ENCODE measurements at places on chromosomes 1 and 21. TPM values are rescaled to one million over a fixed set of nuclear protein-coding genes. Genes with fewer than 3 reads are reported as not detected.
A peak's percentile ranks its signal among the peaks of the same experiment; 100 is the strongest.

Gene SLFNL1
- total RNA-seq = 0.35 TPM

Gene GPR161
- total RNA-seq = 6.0 TPM

Gene DNM3
- total RNA-seq = 1.7 TPM

Gene KIFAP3
- 13.5 TPM for total RNA-seq

Gene IQGAP3
- 63.4 TPM for total RNA-seq

Gene HES4
- 41.8 TPM for total RNA-seq

Gene CRNN
- total RNA-seq = not detected

Gene DNAJC6
- total RNA-seq = 11.2 TPM

Gene FGR
- total RNA-seq = not detected

Gene OR14K1
- total RNA-seq = not detected

Gene KLHDC9
- 5.6 TPM for total RNA-seq

Gene LCE2B
- total RNA-seq = not detected

Gene PM20D1
- total RNA-seq = not detected

Gene PLA2G4A
- 3.3 TPM for total RNA-seq

Gene LY9
- total RNA-seq = 3.0 TPM

Gene FCGR3A
- not detected for total RNA-seq

GRCh38 chr1:27032119-27032461 is 19.4 kb upstream of the TENT5B start:
- peak overlapping the region; percentile 59 for H3K4me3 ChIP-seq
- H3K4me1 ChIP-seq = peaks cover 5% of the 10 kb centered on the region
- DNase-seq = no peak
- H3K27ac ChIP-seq = peak overlapping the region; percentile 81
- H3K36me3 ChIP-seq = no peaks in the 10 kb centered on the region

DNA sequence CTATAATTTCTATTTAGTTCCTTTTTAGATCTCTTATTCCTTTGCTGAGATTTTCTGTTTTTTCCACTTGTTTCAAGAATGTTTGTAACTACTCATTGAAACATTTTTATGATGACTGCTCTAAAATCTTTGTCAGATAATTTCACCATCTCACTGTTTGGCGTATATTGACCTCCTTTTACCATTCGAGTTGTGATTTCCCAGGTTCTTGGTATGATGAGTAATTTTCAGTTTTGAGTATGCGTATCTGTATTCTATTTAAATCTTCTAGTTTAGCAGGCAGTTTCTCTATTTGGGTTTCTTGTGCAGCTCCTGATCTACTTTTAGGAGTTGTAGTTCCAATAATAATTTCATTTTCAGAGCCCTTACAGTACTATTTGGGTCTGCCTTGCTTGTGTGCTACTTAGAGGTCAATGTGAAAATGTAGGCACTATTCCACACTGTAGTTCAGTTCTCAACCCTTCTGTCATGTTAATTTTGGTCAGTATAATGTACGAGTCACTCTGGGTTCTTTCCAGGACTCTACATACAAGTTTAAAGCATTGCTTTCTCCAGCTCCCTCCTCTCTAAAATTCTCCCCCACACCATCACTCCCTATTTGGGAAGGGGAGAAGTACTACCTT is 115.5 kb downstream of the ACBD6 start:
- no peak overlapping the region for H3K4me3 ChIP-seq
- no peak for DNase-seq
- no peak overlapping the region for H3K27ac ChIP-seq
- H3K36me3 ChIP-seq = no peaks in the 10 kb centered on the region
- H3K4me1 ChIP-seq = no peaks in the 10 kb centered on the region
- H3K27me3 ChIP-seq = no peaks in the 10 kb centered on the region

DNA sequence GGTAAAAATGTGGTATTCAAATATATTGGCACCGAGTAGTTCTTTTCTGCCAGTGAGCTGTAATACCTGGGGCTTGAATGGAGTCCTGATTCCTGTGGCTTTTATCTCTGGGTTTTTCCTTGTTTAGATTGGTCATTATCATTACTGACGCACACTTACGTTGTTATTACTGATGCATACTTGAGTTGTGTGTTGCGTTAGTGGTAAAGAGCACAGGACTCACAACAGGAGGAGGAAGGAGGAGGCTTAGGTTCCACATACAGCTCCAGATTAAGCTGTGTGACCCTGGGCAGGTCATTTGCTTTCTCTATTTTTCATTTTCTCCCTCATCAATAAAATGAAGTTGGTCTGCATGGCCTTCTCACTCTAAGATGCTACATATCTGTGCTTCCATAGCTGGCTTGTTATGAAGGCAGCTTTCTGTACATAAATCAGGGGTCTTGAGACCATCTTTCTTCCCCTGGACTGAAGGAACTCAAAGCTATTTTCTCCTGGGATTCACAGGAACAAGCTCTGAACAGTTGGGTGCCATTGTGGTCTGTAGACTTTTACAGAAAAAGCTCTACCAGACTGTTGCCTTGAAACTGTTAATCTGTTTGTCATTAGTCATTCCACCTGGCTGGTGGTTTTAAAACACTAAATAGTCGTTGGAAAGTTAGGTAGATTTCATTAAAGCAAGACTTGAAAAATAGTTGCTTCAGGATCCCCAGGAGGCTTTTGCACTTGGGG is 5.6 kb downstream of the ARID1A start:
- no peaks in the 10 kb centered on the region for H3K27me3 ChIP-seq
- H3K4me1 ChIP-seq = peaks cover 79% of the 10 kb centered on the region
- peak; percentile 57 for DNase-seq
- peak overlapping the region; percentile 67 for H3K4me3 ChIP-seq

DNA sequence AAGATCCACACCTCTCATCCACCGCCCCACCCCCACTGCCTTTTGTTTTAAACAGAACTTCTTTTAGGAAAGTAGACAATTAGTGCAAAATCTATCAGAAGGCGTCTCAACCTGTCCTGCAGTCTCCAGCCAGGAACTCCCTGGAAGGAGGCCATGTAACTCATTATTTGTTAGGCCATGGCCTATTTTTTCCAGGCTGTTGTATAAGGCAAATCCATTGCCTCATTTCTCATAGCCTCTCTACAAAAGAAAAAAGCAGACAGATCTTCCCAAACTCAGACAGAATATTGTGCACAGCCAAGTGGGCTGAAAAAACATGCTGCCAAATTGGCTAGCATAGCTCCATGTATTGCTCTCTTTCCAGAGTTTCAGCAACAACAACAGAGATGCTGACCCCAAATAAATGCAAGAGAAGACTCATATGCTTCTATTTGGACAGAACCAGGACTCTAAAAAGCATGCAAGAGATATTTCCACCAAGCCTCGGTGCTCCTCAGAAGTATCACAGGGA is 770.7 kb upstream of the CXADR start:
- no peaks in the 10 kb centered on the region for H3K4me1 ChIP-seq
- H3K36me3 ChIP-seq = no peaks in the 10 kb centered on the region
- no peak overlapping the region for H3K27ac ChIP-seq
- H3K27me3 ChIP-seq = no peaks in the 10 kb centered on the region

- peaks cover 32% of the 10 kb centered on the region for H3K4me1 ChIP-seq
- DNase-seq = no peak
- no peaks in the 10 kb centered on the region for H3K27me3 ChIP-seq
- no peak overlapping the region for H3K4me3 ChIP-seq
- H3K27ac ChIP-seq = no peak overlapping the region
- H3K36me3 ChIP-seq = no peaks in the 10 kb centered on the region
These were observed 42.9 kb upstream of the TARBP1 start for GRCh38 chr1:234521836-234522235.

GRCh38 chr1:76835203-76835602 is 32.1 kb upstream of the ST6GALNAC5 start:
- H3K36me3 ChIP-seq = no peaks in the 10 kb centered on the region
- H3K27ac ChIP-seq = no peak overlapping the region
- no peaks in the 10 kb centered on the region for H3K4me1 ChIP-seq
- no peak for DNase-seq

DNA sequence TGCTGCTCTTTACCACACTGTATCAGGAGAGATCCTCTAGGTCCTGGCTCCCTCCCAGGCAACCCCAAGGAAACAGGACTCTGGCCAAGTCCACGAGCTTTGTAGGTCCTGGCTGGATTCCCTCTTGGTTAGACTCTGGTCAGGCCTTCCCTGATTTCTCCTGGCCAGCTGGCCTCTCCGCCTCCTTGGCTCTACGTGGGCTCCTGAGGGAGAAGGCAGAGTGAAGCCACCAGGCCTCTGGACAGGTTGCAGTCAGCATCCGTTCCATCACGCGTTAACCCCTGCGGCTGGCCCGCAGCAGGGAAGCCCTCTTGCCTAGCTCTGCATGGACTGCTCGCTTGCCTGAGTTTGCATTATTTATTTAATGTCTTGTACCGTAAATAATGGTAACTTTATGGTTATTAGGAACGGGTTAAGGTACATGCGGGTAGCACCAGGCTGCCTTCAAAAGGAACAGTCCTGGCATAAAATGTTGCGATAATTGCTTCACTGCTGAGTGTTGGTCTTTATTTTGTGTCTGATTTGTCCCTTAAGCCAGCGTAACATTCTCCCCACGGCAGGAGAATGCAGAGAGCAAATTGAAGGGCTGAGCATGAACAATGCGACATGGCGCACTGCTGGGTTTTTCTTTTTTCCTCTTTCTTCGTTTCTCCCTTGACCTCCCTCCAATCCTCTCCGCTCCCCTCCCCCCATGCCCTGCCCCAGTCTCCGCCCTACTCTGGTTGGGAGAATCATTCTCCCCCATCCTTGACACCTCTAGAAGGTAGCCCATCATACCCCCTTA is 100.3 kb downstream of the RNF220 start:
- H3K36me3 ChIP-seq = no peaks in the 10 kb centered on the region
- no peak for DNase-seq
- no peaks in the 10 kb centered on the region for H3K27me3 ChIP-seq
- H3K27ac ChIP-seq = no peak overlapping the region

DNA sequence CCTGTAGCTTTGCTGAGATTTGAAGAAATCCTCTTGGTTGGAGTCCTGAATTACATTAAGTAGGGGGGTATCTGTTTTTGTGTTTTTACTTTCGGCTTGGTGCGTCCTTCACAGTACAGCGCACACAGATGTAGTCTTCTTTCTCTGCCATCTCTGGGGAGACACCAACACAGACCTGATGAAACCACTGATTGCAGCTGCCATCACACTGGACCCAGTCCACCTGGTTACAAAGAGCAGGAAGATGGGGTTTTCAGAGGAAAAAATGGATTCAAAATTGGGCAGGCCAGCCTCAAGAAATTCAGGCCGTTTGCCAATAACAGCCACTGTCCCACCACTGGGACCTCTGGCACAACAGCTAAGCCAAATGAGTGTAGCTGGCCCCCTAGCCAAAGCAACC is 18.7 kb upstream of the SYT2 start:
- H3K27me3 ChIP-seq = no peaks in the 10 kb centered on the region
- DNase-seq = no peak
- H3K4me1 ChIP-seq = no peaks in the 10 kb centered on the region
- H3K27ac ChIP-seq = no peak overlapping the region
- peaks cover 31% of the 10 kb centered on the region for H3K36me3 ChIP-seq

DNA sequence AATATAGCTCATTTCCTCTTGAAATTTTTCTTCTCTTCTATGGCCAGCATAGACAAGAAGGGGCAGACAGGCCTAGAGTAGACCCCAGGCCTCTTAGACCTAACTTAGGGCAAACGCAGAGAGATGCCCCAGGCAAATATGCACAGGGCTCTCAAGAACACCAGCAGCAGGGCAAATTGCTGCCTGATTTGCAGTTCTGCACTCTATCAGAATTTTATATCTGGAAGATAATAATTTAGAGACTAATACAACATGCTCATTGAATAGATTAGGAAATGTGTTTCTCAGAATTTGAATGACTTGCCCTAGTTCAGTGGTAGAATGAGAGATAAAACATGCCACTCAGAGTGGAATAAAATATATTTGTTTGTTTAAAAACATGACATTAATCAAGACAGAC is 200.4 kb upstream of the ADGRL2 start:
- no peak overlapping the region for H3K4me3 ChIP-seq
- no peaks in the 10 kb centered on the region for H3K4me1 ChIP-seq
- H3K27me3 ChIP-seq = no peaks in the 10 kb centered on the region
- no peaks in the 10 kb centered on the region for H3K36me3 ChIP-seq

- H3K36me3 ChIP-seq = no peaks in the 10 kb centered on the region
- no peaks in the 10 kb centered on the region for H3K27me3 ChIP-seq
- no peak overlapping the region for H3K4me3 ChIP-seq
- no peak for DNase-seq
- H3K4me1 ChIP-seq = no peaks in the 10 kb centered on the region
These were observed 141.0 kb upstream of the HP1BP3 start for GRCh38 chr1:20928146-20928545.

- DNase-seq = no peak
- no peaks in the 10 kb centered on the region for H3K4me1 ChIP-seq
- no peak overlapping the region for H3K27ac ChIP-seq
- H3K4me3 ChIP-seq = no peak overlapping the region
- H3K27me3 ChIP-seq = peaks cover 63% of the 10 kb centered on the region
- H3K36me3 ChIP-seq = no peaks in the 10 kb centered on the region
These were observed 33.2 kb upstream of the BSDC1 start for GRCh38 chr1:32427264-32427963.

GRCh38 chr1:207845109-207845508 is 65.8 kb downstream of the CD34 start:
- H3K36me3 ChIP-seq = no peaks in the 10 kb centered on the region
- H3K27me3 ChIP-seq = no peaks in the 10 kb centered on the region
- H3K4me3 ChIP-seq = no peak overlapping the region
- no peak overlapping the region for H3K27ac ChIP-seq

DNA sequence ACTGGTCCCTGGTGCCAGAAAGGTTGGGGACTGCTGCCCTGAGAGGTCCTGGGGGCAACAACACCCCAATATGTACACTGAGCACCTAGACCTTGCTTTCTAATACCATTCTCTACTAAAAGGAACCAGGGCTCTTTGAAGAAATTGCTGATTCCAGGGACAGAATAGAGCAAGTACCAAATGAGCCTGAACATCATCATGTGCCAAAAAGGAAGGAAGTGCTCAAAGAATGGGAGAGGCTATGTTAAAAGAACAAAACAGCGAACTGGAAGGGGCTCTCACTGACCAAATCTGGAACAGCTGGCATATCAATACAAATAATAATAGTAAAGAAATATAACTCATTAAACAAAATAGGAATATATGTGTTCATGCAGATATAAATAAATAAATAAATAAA is 50.8 kb downstream of the PIK3R3 start:
- H3K27me3 ChIP-seq = no peaks in the 10 kb centered on the region
- H3K4me3 ChIP-seq = no peak overlapping the region
- H3K36me3 ChIP-seq = peaks cover 25% of the 10 kb centered on the region
- no peak overlapping the region for H3K27ac ChIP-seq

- DNase-seq = no peak
- H3K36me3 ChIP-seq = no peaks in the 10 kb centered on the region
- no peaks in the 10 kb centered on the region for H3K4me1 ChIP-seq
These were observed 66.0 kb downstream of the RGS21 start for GRCh38 chr1:192382758-192383157.

- H3K4me1 ChIP-seq = peaks cover 44% of the 10 kb centered on the region
- DNase-seq = peak; percentile 33
- no peaks in the 10 kb centered on the region for H3K27me3 ChIP-seq
- H3K36me3 ChIP-seq = no peaks in the 10 kb centered on the region
- H3K4me3 ChIP-seq = peak within 1 kb of the TSS; percentile 71
These were observed at the start of gene SLC37A1 for GRCh38 chr21:42513151-42513984. SLC37A1 (plus strand) TSS chr21:42513852; CDS start chr21:42518455, 4,603 bp downstream.

All from PC-9 (cell line).